ENCODE measurements at places on chromosomes 1 and 21.

DNA sequence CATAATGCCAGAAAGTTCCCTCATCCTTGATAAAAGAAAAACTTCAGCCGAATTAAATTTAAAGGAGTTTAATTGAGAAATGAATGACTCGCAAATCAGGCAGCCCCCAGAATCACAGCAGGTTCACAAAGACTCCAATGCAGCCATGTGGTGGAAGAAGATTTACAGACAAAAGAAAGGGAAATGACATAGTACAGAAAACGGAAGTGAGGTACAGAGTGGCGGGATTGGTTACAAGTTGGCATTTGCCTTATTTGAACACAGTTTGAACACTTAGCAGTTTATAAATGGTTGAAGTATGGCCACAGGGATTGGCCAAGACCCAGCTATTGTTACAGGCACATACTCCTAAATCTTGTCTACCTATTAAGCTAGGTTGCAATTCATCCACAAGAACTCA lies 46.6 kb downstream of the HIVEP3 start:
- DNase-seq, result no peak

DNA sequence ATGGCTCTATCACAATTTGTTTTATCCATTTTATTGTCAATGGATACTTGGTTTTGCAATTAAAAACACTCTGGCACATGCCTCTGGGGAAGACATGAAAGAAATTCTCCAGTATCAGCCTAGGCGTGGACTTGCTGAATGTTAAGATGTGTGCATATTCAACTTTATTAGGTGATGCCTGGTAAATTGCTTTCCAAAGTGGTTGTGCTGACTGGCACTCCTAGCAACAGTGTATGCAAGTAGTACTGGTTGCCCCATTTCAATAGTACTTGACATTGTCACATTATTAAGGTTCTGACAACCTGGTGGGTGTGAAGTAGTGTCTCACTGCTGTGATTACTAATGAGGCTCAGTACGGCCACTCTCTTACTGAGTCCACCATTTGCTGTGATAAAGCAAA lies 48.1 kb downstream of the BEND5 start:
- no peak for DNase-seq

DNA sequence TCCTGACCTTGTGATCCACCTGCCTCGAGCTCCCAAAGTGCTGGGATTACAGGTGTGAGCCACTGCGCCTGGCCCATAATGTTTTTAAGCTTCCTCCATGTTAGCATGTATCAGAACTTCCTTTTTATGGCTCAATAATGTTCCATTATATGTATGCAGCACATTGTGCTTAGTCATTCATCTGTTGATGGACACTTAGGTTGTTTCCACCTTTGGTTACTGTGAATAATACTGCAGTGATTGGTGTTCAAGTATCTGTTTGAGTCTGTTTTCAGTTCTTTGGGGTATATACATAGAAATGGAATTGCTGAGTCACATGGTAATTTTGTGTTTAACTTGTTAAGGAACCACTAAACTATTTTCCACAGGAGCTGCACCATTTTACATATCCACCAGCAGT lies 17.7 kb downstream of the CMPK1 start:
- DNase-seq, result no peak

DNA sequence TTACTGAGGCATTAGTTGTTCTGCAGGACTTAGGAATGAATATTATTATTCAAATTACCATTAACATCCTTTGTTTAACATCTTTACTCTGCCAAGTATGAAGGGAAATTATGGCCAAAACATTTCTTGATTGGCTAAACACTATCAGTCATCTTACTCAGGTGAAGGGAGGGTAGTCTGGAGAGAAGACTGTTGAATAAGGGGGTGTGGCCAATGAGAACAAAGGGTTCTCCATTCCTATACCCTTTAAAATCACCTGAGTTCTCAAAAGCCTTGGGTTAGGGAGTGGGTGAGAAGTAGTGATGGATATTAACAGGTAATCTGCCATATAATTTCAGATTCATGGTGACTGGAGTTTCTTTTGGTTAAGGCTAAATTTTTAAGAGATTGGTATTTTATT lies 19.3 kb downstream of the CRYZL1 start:
- no peak for DNase-seq

DNA sequence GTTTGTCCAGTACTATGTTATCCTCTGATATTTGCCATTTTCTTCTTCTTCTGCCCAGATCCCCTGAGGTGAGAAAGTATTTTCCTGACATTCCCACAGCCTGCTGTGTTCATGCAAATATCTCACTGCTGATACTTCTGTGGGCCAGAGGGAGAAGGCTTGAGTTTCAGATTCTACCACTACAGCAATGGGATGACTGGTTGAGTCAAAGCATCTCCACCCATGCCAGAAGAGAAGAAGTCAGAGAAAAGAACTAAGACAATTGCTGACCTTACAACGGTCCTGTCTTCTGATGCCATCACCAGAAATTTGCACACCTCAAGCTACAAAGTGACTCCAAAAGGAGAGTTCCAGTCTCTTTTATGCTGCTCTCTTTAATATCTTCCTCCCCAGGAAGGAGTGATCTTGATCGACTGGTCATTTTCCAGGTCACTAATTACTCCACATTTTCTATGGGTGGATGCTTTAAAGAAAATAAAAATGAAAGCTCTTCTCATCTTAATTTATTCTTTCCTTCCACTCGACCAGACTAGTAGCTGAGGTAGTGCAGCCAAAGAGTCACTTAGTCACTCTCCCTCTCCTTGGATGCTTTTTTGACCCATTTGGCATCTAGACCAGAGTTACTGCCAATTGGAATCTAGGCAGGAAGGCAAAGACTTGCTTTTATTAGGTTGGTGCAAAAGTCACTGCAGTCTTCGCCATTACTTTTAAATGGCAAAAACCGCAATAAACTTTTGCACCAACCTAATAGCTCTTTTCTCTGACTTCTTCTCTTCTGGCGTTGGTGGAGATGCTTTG lies 195.1 kb downstream of the PTPRC start:
- peak; percentile 54 for DNase-seq

DNA sequence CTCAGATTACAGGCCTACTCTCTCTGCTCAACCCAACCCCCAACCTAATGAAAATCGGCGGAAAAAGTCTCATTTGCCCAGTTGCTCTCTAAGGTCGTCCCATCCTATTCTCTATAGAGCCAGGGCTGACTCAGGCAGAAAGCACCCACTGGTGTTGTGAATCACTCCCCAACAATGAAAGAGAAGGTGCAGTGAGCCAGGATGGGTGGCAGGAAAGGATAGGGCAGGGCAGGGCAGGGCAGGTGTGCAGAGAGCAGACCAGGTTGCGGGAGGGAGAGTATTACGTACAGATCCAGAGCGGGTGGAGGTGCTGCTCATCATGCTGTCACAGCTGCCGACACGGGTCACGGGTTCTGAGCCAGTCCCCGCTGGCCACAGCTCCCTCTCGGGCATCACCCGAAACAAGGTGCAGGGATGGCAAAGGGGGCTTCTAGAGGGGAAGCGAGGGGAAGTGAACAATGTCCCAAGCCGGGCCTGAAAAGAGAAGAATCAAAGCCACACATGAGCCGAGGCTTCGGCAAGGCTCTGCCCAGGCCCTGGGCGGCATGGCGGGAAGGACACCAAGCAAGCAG lies 5.3 kb downstream of the C1orf116 start:
- DNase-seq, result no peak

DNA sequence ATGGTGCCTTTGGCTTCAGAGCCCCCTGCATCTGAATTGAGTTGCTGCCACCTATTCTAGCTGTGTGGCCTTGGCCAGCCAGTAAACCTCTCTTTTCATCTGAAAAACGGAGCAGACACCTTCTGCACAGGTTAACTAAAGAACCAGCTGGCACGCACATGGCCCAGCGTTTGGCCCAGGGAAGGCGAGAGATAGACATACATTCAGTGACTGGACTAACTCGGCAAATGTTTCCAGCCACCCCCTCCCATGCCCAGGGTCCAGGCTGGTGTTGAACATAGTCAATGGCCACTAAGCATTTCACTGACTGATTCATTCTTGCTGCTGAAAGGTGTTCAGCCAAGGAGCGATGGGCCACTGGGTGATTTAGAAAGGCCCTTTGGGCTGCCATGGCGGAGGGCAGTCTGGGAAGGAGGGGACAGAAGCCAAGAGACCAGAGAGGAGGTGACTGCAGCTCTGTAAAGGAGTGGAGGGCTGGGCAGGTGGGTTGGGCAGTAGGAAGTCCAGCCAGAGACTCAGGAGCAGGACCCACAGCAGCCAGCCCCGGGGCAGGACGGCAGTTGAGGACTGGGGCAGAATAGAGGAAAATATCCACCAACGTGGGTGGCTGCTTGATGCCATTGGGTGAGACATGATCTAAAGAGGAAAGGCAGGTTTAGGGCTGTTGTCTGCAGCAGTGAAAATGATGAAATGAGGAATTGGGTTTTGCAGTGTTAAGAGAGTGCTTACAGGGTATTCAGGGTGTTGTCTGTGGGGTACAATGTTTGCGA lies 184.3 kb downstream of the HIVEP3 start:
- no peak for DNase-seq

GRCh38 chr1:94866164-94866807 lies 46.1 kb downstream of the SLC44A3 start:
- no peak for DNase-seq

- no peak for DNase-seq
Measured at GRCh38 chr1:162323023-162323422, 53.6 kb downstream of the SPATA46 start.

- DNase-seq, result no peak
Measured at GRCh38 chr1:21590126-21590880, 78.9 kb downstream of the RAP1GAP start.

DNA sequence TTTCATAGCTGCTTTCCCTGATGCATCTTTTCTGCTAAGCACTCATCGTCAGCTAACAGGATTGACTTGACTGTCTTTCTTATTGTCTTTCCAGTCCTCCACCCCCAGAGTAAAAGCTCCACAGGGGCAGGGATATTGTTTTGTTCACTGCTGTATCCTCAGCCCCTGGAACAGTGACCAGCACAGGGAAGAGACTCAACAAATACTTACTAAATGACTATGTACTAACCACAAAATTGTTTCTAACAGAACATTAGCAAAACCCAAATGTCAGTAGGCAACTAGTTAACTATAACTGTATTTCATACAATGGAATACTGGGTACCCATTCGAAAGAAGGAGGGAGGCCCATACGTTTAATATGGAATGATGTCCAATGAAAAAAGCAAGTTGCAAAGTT lies 53.0 kb downstream of the BCAR3 start:
- no peak for DNase-seq

DNA sequence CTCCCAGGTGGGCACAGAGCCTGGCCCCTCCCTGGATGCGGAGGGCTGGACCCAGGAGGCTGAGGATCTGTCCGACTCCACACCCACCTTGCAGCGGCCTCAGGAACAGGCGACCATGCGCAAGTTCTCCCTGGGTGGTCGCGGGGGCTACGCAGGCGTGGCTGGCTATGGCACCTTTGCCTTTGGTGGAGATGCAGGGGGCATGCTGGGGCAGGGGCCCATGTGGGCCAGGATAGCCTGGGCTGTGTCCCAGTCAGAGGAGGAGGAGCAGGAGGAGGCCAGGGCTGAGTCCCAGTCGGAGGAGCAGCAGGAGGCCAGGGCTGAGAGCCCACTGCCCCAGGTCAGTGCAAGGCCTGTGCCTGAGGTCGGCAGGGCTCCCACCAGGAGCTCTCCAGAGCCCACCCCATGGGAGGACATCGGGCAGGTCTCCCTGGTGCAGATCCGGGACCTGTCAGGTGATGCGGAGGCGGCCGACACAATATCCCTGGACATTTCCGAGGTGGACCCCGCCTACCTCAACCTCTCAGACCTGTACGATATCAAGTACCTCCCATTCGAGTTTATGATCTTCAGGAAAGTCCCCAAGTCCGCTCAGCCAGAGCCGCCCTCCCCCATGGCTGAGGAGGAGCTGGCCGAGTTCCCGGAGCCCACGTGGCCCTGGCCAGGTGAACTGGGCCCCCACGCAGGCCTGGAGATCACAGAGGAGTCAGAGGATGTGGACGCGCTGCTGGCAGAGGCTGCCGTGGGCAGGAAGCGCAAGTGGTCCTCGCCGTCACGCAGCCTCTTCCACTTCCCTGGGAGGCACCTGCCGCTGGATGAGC lies 34.2 kb downstream of the TRIM11 start:
- no peak for DNase-seq

DNA sequence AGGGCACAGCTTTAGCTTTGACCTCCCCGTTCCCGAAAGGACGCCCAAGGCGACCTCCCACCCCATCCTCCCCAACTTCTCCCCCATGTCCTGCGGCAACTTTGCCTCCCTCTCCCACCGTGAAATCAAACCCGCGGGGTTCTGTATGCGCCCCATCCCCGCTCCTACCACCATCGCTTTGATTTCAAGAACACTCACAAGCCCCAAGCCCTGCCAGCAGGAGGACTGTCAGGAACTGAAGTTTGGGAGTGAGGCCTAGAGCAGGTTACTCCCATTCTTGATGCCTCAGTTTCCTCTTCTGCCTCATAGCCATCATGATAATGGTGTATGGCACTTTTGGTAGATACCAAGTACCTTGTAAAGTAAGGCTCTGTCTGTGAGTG lies 2.3 kb downstream of the PTPRU start:
- DNase-seq, result no peak

DNA sequence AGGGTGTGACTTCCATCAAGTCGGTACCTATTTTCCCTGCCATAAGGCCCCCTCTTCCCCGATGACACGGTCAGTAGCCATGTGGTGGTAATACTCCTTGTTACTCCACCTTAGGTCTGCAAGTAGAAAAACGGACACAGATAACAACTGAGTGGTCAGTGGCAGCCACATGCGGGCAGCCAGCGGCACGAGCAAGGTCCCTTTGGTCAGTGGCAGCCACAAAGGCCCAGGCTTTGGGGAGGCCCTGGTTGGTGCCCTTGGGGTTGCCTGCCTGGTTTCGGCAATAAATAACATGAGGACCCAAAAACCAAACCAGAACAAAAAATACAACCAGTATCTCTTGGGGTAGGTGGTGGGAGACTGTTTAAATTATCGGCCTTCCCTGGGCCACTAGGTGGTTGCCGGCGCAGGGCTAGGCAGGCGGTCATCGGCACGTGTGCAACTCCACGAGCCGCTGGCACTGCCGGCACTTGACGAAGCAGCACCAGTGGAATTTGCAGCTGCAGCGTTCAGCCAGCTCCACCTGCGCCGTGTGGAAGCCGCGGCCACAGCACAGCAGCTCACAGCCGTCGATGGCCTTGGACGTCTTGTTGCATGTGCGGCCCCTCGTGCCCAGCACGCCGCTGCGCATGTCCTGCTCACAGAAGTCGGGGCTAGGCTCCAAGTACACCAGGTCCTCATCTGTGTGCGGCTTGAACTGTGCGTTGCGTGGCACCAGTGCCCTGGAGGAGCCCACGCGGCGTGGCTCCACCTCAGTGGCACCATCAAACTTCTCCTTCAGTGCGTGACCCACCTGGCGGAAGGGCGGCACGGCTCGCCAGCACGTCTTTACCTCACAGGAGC lies 23.1 kb downstream of the WNT4 start:
- no peak for DNase-seq

GRCh38 chr1:24742090-24742938 lies 2.9 kb upstream of the CLIC4 start:
- DNase-seq, result no peak
